Stimulated activated CD4-positive, alpha-beta T cell treated with anti-CD3 and anti-CD28 coated beads, Interleukin-2, amount 100 ng/mL, for 4 hours (primary cell): ENCODE measurements at places on chromosomes 5 and 9.
A peak's percentile ranks its signal among the peaks of the same experiment; 100 is the strongest.

GRCh38 chr9:3343671-3344070 lies 182.1 kb downstream of the RFX3 start:
- no peak for DNase-seq

GRCh38 chr5:145540375-145540774 lies 294.8 kb downstream of the PRELID2 start:
- DNase-seq, result no peak

GRCh38 chr5:17224858-17225511 lies 7.6 kb downstream of the BASP1 start:
- no peak for DNase-seq

DNA sequence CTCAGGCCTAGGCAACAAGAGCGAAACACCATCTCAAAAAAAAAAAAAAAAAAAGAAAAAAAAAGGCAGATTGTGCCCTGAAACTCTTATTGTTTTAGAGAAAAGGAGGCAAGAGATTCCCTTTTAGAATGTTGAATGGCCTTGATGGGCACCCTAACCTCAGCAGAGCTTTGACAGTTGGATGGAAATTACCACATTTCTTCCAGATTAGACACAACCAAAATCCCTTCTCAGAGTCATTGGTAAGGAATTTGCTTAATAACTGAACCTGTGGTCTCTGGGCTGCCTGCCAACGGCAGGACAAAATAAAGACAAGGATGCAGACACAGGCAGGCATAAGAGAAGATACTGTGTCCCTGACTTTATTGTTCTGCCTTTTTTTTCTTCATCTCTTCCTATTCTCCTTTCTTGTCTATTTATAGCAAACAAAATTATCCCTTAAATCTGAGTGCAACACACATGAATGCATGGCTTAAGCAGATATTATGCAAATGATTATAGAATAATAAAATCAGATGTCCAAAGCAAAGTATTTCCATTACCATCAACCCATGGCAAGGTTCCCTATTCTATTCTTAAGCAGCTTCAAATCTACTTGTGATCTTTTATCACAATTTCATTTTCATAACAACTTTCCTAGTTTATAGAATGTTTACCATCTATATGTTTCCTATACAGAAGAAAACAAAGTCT lies 37.3 kb upstream of the TRIO start:
- no peak for DNase-seq

DNA sequence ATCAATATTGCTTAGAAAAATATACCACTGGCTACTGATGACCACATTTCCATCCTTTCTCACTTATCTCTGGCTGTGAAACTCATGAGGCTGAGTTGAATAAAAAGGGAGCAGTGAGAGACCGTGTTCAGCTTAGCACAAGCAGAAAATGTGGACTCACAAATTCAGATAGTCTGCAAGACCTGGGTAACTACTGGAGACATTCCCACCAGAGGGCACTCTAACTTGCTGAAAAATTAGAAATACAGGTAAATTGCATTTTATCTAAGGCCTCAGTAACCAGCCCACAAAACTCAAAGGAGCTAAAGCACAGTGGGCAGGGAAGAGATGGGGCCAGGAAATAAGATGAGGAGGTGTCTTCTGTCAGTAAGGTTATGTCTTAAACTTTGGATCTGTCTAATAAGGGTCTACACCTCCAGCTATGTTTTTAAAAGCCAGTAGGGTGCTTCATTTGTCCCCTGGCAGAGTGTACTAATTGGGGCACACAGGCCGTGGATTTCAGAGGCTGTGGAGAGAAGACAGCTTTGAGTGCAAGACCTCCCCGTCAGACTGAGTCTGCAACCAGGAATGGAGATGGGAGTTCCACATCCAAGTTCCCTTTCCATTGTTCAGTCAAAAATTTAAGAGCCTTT lies 8.7 kb upstream of the NDUFB6 start:
- DNase-seq, result peak; percentile 19

GRCh38 chr5:2755681-2756171 lies 4.2 kb upstream of the IRX2 start:
- DNase-seq, result no peak

DNA sequence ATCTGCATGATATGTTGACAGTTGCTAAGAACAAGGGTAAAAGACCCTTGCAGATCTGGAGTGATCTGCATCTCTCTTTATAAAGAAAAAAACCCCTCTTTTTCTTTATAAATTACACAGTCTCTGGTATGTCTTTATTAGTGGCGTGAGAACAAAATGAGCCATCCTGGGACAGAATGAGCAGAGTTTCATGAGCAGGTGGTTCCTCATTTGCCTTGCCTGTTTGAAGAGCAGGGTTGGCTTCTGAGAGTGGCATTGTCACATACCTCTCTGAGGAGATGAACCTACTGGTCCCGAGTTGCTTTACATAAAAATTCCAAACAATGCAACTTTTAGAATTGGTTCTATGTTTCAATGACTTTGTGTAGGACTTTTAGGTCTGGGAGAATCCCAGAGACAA lies 94.3 kb downstream of the INSYN2B start:
- DNase-seq, result no peak

DNA sequence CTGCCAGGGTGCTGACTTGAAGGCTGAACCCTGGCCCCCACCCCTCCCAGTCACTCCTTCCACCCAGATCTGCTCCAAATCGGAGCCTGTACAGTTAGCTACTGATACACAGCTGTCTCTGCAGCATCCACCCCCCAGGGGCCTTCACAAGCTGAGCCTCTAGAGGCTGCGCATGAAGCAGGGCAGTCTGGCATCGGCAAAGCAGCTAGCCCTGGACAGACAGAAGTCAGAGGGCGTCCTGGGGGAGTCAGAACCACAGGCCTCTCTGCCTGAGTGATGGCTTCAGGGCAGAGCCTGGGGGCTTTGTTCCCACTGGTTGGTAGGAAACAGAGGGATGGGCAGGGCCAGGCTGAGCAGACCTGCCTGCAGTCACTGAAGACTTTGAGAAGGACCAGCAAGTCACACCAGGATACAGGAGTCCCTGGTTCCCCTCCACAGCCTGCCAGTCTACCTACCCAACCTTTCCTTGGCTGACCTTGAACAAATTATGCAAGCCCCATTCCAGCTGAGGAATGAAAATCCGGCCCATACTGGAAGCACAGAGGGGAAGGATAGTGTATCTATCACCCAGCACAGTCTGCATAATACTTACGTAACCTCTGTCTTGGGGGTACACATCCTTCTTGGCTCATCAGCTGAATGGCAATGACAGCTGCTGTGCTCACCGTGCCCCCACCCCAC lies 8.8 kb downstream of the VDAC1 start:
- DNase-seq, result no peak

- DNase-seq, result no peak
Observed at GRCh38 chr5:116530276-116530675, 44.3 kb downstream of the SEMA6A start.

GRCh38 chr9:128629136-128629535 lies 27.5 kb downstream of the DYNC2I2 start:
- DNase-seq, result no peak

- DNase-seq, result no peak
Observed at GRCh38 chr9:12681620-12682019, 11.6 kb upstream of the TYRP1 start.

DNA sequence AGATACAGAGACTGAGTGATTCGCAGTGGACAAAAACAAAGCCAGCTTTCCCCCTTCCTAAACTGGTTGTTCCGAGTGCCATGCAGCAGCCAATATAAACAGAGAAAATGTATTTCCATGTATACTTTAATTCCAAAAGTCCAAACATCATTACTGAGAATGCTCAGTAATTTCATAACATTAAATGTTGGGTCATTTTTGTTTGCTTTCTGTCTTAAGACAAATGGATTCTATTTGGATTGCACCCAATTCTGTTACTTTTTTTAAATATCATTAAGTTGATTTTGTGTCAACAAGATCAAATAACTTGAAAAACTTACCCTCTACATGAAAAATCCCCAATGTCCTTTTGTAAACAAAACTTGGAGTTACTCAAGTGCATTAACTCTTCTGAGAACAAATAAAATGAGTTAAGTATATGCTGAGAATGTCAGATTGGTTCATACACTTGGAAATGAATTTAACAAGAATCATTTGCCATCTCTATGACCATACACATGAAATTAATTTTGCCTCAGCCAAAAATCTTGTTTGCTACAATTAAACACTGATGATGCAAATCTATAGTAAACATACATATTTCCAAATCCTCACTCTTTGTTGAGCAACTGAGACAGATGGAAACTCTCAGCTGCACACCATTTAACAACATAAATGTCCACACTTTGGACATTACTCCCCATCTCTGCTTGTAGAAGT lies 19.4 kb downstream of the LURAP1L start:
- no peak for DNase-seq

DNA sequence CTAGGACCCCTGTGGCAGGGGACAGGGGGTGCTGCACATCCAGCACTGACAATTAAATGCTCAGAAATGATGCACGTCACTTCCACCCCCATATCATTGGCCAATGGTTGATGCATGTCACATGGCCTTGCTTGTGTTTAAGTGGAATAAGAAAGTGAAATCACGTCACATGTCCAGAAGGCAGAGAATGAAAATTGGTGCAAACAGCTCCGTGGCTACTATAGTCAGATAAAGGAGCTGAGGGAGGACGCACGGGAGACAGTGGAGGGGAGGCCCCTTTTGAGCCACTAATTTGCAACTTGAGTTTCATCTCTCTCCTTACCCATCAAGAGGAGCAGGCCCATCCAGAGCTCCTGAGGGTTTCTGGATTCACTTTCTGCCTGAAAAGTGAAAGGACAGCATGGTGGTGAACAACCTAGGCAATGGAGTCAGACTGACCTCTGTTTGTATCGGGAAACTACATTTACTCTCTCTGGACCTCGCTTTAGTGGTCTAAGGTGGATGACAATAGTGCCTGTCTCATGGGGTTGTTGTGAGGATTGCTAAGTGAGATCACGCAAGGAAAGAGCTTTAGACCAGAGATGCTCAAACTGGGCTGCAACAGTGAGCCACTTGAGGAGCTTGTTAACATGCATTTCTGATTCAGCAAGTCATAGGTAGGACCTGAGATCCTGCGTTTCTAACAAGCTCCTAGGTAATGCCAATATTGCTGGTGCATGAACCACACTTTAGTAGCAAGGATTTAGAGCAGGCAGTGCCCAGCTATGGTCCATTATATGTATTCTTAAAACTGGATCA lies 133.9 kb upstream of the ADRA1B start:
- DNase-seq, result no peak

- no peak for DNase-seq
Observed at GRCh38 chr9:76883341-76883855, 22.5 kb downstream of the PRUNE2 start.

DNA sequence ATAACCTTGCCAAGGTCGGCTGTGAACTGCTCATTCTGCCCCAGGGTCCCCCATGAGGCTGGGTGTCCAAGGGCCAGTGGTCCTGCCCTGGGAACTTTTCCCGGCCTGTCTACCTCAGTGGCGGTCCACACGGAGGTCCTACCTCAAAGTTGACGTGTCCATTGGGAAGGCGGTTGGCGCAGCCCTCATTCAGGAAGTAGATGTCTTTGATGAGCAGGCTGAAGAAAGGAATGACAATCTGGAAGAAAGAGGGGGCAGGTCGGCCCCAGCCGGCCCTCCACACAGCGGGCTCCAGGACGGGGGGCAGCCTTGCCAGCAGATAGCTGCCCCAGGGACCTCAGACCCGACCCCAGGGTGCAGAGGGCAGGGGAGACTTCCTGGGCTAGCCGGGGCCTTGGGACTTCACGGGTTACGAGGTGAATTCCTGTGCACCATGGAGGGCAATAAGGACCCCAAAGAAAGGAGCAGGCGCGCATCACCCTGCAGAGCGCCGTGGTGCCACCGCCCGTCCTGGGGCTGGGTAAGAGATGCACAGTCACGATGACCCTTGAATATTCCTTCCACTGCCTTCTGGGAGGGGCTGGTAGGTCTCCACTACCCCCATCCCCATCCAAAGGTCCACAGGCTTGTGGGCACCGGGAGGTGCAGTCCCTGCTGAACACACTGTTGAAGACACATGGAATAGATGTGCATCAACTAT lies 42.9 kb upstream of the RNF130 start:
- DNase-seq, result no peak

DNA sequence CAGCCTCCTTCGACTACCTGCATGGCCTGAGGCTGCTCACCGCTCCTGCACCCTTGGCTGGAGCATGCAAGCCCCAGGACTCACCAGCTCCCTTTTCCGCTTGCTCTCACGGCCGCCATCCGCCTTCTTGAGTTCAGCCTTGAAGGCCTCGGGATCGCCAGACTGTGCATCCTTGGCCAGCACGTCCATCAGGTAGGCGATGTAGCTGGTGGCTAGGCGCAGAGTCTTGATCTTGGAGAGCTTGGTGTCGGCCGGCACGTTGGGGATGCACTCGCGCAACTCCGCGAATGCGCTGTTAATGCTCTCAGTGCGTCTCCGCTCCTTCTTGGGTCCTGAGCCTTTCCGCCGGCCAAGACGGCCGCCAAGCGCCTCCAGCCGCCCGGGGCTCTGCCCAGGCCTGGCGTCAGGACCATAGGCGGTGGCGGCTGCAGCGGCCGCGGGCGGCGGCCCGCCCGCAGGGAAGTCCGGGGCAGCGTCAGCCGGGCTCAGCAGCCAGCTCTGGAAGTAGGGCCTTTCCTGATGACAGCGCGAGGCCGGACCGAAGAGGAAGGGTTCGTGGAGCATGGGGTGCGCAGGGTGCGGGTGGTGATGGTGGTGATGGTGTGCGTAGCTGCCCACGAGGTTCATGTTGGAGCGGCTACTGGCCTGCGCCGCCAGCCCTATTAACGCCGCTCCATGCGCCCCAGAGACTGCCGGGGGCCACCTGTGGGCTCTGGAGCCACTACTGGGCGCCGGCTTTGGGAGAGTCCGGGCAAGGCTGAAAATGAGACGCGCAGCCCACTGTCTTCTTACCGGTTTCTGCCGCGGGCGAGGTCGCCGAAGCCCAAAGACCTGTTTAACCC lies 424 bp downstream of the HAND1 start:
- DNase-seq, result no peak

GRCh38 chr5:1341863-1342262 lies 3.0 kb downstream of the CLPTM1L start:
- no peak for DNase-seq

GRCh38 chr5:166517976-166518375 lies 1773.5 kb upstream of the WWC1 start:
- no peak for DNase-seq

GRCh38 chr9:70566751-70567150 lies 152.3 kb upstream of the KLF9 start:
- no peak for DNase-seq

GRCh38 chr9:109278848-109279247 lies 42.0 kb downstream of the EPB41L4B start:
- no peak for DNase-seq

- DNase-seq, result no peak
Observed at GRCh38 chr9:101242651-101243050, 142.2 kb downstream of the BAAT start.

DNA sequence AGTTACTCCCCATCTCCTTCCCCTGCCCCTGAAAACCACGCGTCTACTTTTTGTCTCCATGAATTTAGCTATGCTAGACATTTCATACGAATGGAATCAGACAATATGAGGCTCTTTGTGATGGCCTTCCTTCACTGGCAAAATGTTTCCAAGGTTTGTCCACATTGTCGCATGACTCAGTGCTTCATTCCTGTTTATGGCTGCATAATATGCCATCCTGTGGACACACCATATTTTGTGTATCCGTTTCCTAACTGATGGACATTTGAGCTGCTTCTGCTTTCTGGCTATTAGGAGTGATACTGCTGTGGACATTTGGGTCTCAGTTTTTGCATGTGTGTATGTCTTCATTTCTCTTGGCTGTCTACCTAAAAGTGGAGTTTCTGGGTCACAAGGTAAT lies 14.5 kb downstream of the NTNG2 start:
- DNase-seq, result no peak
